ENCODE measurements at places on chromosomes 11 and 22.

GRCh38 chr11:117909611-117910382, 19.4 kb downstream of the TMPRSS13 start:
- no peak for DNase-seq

DNA sequence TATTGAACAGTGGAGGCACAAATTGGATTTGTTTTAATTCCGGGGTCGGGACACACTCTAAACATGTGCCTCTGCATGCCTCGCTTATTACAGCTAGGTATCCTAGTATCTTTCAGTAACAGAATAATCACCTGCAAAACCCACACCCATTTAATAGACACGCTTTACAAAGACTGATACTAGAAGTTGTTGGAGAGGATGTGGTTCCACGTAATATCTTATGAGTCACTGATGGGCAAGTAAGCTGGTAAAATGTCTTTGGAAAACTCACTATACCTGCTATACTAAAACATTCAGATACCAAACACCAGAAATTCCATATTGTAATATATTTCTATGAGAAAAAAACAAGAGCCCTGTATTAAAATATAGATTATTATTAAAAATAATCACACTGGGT, 84.0 kb downstream of the GGTLC2 start:
- no peak for DNase-seq

DNA sequence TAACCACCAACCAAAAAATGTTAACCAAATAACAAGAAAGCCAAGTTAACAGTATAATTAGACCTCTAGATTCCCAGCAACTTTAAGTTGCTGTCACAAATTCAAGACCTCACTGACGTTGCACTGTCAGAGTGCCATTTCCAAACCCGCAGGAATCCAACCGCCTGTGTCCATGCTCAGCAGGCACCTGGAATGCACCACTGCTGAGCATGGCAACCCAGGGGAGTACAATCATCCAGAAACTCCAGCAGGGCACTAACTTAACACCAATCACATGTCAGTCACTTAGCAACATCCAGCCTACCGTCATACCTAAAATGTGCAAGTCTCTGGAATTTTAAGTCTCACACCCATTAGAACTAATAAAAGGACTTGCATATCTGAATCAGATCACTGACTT, 48.8 kb downstream of the SMCO4 start:
- DNase-seq = no peak

DNA sequence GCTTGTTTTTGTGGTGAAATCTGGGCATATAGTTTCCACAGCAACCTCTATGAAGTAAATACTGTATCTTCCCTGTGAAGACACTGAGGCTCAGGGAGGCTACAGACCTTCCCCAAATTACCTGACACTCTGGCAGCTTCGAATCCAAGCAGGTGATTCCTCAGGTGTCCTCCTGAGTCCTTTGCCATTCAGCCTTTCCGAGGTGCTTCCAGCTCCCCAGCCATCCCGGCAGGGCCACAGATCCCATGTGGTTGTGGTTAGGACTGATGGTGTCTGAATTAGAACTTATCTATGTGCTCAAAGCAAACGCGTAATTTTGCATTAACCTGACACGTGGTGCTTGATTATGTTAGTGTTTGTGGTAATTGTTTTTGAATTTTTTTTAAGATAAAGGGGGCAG, 785.6 kb downstream of the BRD1 start:
- DNase-seq = no peak

- DNase-seq = no peak
These were observed 34.4 kb downstream of the TRMU start for GRCh38 chr22:46369716-46370583.

DNA sequence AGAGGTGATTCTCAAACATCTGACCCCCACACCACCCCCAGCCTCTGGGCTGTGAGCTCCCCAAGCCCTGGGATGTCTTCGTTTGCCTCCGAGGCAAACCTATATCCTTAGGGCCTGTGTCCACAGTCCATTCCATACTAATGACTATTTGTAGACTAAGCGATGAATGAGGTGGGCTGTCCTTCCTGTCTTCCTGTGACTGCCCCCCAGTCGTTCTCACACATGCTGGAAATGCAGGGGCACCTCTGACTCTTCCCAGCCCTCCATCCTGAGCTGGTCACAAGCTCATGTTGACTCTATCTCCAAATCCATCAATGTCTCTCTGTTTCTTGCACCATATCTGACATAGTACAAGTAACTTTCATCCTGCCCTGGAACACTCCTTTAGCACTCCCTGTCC, 4.8 kb downstream of the ATG16L2 start:
- no peak for DNase-seq

- no peak for DNase-seq
These were observed 78.4 kb downstream of the CDKN1C start for GRCh38 chr11:2807025-2807681.

GRCh38 chr22:50581031-50581949, 1.4 kb downstream of the CHKB start:
- no peak for DNase-seq

- no peak for DNase-seq
These were observed 1376.1 kb upstream of the TENM4 start for GRCh38 chr11:80816966-80817365.

- no peak for DNase-seq
These were observed 24.8 kb upstream of the RCE1 start for GRCh38 chr11:66818231-66818955.

- DNase-seq = no peak
These were observed 372.0 kb upstream of the LUZP2 start for GRCh38 chr11:24124876-24125275.

DNA sequence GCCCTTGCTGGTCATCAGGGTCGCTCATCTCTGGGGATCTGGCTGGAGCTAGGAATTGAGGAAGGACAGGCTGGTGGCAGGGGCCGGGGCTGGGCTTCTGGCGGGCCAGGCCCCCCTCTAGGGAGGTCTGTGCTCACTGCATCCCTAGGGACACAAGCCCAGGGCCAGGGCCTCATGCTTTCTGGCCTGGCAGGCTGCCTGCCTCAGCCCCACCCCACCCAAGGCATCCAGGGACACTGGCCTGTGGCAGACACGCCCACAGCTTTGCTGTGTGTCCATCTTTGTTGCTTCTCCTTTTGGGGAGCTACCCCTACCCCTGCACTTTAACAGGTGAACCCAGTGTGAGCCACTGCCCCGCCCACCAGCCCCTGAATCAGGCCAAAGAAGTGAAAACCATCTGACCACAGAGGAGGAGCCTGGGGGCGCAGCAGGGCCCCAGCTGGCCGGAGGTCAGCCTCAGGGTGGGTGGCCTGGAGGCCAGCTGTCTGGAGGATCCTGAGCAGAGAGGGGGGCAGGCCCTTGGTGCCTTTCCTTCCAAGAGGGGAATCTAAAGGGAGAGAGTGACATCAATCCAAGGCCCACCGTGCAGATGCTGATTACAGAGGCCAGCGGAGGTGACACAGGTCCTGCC, 26.8 kb upstream of the CELSR1 start:
- DNase-seq = no peak

DNA sequence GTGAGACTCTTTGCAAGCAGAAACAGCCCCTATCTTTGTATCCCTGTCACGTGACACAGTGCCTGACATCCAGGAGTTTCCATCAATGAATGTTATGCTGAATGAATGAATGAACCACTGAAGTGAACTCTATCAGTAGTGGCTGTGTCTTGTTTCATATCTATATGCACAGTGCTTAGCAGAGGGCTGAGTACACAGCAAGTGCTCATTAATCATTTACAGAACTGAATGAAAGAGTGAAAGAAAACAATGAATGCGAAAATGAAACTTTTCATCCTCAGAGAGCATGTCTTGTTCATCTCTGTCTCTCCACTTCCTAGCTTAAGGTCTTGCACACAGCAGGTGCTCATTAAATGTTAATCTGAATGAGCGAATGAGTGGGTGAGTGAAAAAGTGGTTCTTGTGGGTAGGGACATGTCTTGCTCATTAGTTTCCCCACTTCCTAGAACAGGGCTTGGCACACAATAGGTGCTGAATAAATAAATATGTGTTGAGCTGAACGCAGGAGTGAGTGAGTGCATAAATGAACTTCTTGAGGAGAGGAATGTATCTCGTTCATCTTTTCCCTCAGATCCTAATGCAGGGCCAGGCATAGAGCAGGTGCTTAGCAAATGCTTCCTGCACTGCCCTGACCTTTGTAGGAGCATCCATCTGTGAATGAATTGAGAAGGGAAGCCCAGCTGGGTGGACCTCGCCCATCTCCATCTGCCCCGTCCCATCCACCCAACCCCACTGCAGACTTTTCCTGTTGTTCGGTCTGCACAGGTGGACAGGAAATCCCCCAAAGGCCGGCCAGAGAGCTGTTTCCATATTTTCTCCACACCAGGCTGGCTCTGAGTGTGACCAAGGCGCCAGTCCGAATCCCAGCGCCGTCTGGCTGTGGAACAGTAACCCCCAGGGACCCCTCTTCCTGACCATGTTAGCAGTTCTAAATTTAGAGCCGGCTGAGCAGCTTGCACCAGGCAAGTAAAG, 113.4 kb upstream of the CRYBB3 start:
- no peak for DNase-seq

DNA sequence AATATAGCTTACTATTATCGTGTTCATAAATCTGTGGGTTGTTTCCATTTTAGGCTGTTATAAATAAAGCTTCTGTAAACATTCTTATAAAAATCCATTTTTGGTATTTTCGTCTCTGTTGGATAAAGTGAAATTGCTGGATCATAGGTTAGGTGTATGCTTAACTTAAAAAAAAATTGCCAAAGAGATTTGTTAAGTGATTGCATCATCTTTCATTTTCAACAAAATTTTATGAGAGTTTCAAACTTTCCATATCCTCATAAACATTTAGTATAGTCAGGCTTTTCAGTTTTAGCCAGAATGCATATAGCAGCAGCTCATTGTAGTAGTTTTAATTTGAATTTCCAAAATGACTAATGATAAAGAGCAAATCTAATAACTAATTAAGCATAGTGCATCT, 146.7 kb upstream of the CNTN5 start:
- no peak for DNase-seq

- DNase-seq = no peak
These were observed 12.9 kb downstream of the OR51L1 start for GRCh38 chr11:5007561-5007960.

DNA sequence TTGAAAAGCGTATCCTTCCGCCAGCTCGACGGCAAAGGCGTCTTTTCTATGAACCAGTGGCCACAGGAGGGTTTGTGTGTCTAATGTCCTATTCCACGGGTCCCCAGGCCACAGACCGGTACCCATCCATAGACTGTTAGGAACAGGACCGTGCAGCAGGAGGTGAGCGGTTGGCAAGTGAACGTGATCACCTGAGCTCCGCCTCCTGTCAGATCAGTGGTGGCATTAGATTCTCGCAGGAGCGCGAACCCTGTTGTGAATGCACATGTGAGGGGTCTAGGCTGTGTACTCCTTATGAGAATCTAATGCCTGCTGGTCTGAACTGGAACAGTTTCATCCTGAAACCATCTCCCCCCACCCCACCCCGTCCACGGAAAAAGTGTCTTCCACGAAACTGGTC, 62.7 kb upstream of the KCNQ1OT1 start:
- DNase-seq = no peak

- DNase-seq = no peak
These were observed 51.9 kb upstream of the EED start for GRCh38 chr11:86192519-86193257.

- DNase-seq = no peak
These were observed 374.8 kb downstream of the MIAT start for GRCh38 chr22:27032091-27032761.

GRCh38 chr11:23856654-23857053, 640.2 kb upstream of the LUZP2 start:
- no peak for DNase-seq

DNA sequence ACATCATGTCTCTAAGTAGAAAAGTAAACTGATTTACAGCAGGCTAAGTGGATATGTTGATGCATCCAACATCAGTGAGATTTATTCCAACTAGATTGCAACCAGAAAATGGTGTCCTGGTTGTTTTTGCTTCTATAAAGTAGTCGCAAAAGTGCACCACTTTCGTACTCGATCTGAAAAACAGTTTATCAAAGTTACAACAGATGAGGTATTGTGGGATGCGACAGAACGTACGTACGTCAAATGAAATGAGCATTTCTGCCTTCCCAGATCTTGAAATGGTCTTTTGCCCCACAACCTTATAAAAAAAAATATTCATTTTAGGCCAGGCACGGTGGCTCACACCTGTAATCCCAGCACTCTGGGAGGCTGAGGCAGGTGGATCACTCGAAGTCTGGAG, 13.7 kb downstream of the GRAP2 start:
- no peak for DNase-seq

DNA sequence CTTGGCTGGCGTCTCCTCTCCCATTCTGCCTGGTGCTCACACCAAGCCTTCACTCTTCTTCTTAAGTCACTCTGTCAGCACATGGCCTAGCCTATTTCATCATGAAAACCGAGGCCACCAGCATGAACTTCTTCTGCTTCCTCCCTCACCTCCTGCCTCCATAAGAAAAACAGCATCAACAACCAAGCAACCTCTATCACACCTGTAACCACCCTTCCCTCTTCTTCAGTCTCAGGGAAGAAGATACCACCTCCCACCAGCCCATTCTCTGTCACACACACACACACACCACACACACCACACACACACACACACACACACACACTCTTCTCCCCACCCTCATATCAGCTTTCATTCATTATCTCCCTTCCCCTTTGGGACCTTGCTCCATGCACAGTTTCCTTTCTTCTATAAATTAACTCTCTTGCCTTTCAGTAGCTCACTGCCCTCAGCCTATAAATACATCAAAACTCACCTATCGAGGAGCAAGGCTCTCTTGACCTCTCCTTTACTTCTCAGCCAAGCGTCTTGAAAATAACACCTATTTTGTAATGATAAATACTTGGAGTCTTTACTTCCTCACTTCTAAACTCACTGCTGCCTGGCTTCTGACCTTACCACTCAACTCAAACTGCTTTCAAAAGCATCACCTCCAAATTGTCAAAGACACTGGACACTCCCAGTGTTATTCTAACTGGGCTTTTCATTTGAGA, 36.6 kb downstream of the SC5D start:
- DNase-seq = no peak

DNA sequence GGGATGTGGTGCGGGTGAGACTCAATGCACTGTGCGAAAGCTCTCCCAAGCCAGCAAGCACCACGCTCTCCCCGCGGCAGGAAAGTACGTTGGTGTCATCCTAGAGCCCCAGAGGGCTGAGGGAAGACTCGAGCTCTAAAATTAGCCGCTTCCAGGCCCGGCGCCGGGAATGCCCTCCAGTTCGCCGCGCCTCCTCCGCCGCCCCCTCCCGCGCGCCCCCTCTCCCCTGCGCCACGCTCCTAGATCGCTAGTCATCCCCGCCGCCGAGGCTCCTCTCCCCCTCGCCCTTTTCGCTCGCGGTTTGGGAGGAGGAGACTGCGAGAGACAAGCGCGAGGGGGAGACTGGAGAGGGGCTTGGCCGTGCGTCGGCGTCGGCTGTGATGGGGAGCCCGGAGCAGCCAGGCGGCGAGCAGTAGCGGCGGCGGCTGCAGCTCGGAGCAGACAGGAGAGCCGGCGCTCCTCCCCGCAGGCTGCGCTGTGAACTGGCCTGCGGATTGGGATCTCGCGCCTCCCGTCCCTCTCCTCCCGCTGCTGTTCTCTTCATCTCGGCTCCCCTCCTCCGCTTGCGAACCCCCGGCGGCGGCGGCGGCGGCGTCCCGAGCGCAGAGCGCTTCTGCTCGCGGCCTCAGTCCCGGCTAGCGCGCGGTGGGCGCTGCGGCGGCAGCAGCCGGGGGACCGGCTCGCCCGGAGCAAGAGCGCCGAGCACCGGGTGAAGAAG, at the start of gene FAT3:
TSS of gene FAT3 (plus strand) at position 412 of the 718 bp plus-strand sequence. CDS start 127,295 bp downstream, outside the sequence.
- no peak for DNase-seq
